ENCODE measurements at places on chromosomes 3 and 15. TPM values are rescaled to one million over a fixed set of nuclear protein-coding genes. Genes with fewer than 3 reads are reported as not detected.

The STAC gene
- not detected for total RNA-seq

The DPPA2 gene
- total RNA-seq = not detected

The SV2B gene
- 0.08 TPM for total RNA-seq

The ZIC4 gene
- total RNA-seq = not detected

DNA sequence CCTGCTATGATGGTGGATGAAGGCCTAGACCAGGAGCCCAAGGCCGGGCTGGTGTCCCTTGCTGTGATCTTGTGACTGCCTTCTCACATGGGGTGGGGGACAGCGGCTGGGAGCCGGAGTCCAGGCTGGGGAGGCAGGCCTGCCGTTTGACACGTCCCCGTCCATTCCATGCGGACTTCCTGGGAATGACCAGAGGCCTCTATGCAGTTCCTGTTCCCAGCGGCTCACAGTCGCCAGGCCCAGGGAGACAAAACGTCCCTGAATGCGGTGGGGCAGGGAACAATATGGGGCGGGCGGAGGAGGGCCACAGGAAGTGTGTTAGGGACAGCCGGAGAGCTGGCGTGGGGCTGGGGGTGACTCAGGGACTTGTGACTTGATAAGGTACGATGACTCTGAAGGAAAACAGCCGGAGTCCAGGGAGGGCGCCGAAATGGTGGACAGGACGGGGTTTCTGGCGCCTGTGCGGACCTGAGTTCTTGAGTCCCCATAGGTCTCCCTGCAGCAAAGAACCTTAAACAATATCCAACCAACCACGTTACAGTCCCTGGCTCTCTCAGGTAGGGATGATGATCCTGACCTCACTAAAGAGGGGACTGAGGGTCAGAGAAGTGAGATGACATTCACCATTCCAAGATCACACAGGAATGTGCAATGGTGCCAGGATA, 40.5 kb upstream of the SMAD6 start:
- H3K27me3 ChIP-seq = peaks cover 5% of the 10 kb centered on the region
- no peaks in the 10 kb centered on the region for H3K4me1 ChIP-seq
- H3K4me3 ChIP-seq = no peak overlapping the region
- H3K36me3 ChIP-seq = no peaks in the 10 kb centered on the region

GRCh38 chr3:13769422-13769821, 110.4 kb downstream of the WNT7A start:
- H3K27me3 ChIP-seq = no peaks in the 10 kb centered on the region
- DNase-seq = no peak
- H3K4me1 ChIP-seq = peaks cover 7% of the 10 kb centered on the region
- H3K4me3 ChIP-seq = no peak overlapping the region

DNA sequence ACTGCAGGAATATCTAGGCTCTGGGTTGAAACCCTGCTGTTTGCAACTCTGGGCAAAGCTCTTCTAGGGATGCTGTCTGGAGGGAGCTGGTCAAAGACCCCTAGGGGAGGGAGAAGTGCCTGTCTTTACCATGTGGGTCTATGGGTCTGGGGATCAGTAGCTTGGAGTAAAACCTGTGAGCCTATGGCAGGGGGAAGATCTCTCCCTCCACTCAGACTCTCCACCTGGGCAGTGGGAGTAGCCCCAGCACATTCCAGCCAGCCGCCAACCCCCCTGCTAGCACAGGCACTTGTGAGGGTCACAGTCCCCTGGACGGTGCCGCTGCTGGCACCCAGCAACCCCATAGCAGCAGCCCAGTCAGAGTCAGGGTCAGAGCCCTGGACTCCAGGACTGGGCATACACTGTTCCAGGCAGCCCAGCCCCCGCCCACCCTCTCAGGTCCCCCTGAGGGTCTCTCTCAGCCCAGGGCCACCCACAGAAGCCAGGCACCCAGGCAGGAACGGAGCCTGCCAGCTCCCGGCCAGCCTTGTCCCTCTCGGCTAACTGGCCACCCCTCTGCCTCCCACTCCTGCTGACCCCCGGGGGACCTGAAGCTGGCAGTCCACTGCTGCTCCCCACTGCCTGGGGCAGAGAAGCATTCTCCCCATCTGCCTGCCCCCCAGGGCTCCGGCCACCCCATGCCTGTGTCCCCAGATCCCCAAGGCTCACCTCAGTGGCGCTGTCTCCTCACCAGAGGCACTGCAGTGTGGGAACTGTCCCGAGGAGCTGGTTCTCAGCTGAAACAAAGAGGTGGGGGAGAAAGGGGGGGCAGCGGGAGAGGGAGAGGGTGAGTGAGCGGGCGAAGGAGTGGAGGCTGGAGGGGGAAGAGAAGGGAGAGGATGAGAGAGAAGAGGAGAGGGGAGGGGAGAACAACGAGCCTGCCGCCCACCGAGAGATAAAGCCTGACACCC, 10.8 kb downstream of the GLYCTK start:
- DNase-seq = no peak
- H3K36me3 ChIP-seq = peaks cover 20% of the 10 kb centered on the region

GRCh38 chr15:40287505-40287904, 4.6 kb upstream of the ANKRD63 start:
- H3K27ac ChIP-seq = no peak overlapping the region
- H3K36me3 ChIP-seq = no peaks in the 10 kb centered on the region
- no peak overlapping the region for H3K4me3 ChIP-seq
- H3K4me1 ChIP-seq = no peaks in the 10 kb centered on the region
- no peaks in the 10 kb centered on the region for H3K27me3 ChIP-seq

GRCh38 chr3:112437146-112438022, 61.9 kb downstream of the BTLA start:
- H3K27me3 ChIP-seq = no peaks in the 10 kb centered on the region
- DNase-seq = peak; percentile 18
- H3K4me1 ChIP-seq = peaks cover 9% of the 10 kb centered on the region
- no peak overlapping the region for H3K27ac ChIP-seq
- H3K36me3 ChIP-seq = peaks cover 4% of the 10 kb centered on the region

GRCh38 chr3:148954981-148955380, 36.4 kb upstream of the GYG1 start:
- no peaks in the 10 kb centered on the region for H3K36me3 ChIP-seq
- no peak overlapping the region for H3K27ac ChIP-seq
- H3K27me3 ChIP-seq = peaks cover 2% of the 10 kb centered on the region
- DNase-seq = no peak
- no peak overlapping the region for H3K4me3 ChIP-seq

DNA sequence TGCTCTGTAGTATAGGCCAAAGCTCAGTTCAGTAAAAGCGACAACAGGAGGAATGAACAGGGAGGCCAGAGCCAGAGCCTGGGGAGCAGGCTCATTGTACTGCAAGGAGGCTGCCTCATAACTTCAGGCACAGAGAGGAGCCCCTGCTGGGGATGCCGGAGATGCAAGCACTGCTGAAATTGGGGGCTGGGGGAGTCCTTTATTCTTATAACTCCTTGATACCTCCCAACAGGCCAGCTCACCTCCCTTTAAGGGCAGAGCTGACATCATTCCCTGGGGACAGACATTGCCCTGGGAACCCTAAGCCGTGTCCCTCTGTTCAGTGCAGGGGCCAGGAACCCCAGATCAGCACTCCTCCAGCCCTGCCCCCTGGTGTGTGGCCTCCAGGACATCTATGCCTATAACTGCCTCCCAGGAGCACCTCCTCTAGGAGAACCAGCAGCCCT, 83.8 kb upstream of the MRPS22 start:
- no peak overlapping the region for H3K27ac ChIP-seq
- H3K4me3 ChIP-seq = no peak overlapping the region
- no peaks in the 10 kb centered on the region for H3K4me1 ChIP-seq
- no peaks in the 10 kb centered on the region for H3K36me3 ChIP-seq
- no peak for DNase-seq
- H3K27me3 ChIP-seq = peaks cover 21% of the 10 kb centered on the region

GRCh38 chr3:16520241-16520969, 6.9 kb upstream of the RFTN1 start:
- H3K4me3 ChIP-seq = no peak overlapping the region
- H3K27me3 ChIP-seq = no peaks in the 10 kb centered on the region
- peaks cover 3% of the 10 kb centered on the region for H3K36me3 ChIP-seq
- H3K27ac ChIP-seq = no peak overlapping the region

GRCh38 chr15:88810446-88810845, 7.2 kb downstream of the ACAN start:
- no peak for DNase-seq
- peaks cover 16% of the 10 kb centered on the region for H3K27me3 ChIP-seq
- no peaks in the 10 kb centered on the region for H3K4me1 ChIP-seq
- no peak overlapping the region for H3K27ac ChIP-seq

DNA sequence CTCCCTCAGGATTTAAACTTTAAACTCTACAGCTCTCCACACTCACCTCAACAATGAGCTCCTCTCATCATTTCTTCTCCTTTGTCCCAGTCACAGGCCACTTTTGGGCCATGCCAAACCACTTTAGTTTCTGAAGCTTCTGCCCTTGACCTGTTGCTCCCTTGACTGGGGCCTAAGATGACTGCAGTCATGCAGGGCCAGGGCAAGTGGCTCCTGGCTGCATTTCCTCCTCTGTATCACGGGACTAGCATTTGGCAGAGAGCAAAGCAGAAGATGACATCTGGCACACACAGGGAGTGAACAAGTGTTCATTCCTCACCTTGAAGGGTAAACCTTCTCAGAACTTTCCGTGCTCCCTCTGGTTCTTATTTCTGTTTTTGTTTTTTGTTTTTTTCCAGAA, 136.9 kb downstream of the PDE8A start:
- H3K36me3 ChIP-seq = no peaks in the 10 kb centered on the region
- H3K4me1 ChIP-seq = no peaks in the 10 kb centered on the region
- no peaks in the 10 kb centered on the region for H3K27me3 ChIP-seq
- no peak overlapping the region for H3K4me3 ChIP-seq
- no peak for DNase-seq

DNA sequence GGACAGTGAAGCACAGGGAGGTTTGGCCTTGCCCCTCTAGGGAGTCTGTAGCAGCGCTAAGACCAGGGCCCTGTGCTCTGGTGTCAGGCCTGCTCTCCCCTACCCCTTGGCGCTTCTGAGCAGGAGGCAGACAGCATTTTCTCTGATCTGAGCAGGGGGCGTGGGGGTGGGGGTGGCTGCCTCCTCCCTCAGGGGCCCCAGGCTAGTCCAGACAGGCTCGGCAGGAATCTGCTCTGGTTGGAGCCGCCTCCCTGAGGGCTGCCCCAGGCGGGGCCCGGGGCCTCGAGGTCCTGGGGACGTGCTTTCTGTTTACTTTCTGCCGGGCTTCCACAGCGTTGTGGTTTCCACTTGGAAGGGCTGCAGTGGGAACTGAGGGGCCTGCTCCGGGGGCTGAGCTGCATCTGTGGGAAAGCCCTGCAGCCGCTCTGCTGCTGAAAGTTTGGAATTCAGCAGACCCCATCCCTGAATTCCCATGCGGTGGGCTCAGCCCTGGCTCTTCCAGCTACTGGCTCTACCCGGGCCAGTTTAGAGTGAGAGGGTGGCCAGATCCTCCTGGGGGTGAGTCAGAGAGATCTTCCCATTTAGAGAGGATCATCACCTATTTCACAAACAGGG, 105.4 kb downstream of the LINGO1 start:
- H3K27ac ChIP-seq = no peak overlapping the region
- no peaks in the 10 kb centered on the region for H3K36me3 ChIP-seq
- DNase-seq = no peak
- no peak overlapping the region for H3K4me3 ChIP-seq
- H3K4me1 ChIP-seq = no peaks in the 10 kb centered on the region

DNA sequence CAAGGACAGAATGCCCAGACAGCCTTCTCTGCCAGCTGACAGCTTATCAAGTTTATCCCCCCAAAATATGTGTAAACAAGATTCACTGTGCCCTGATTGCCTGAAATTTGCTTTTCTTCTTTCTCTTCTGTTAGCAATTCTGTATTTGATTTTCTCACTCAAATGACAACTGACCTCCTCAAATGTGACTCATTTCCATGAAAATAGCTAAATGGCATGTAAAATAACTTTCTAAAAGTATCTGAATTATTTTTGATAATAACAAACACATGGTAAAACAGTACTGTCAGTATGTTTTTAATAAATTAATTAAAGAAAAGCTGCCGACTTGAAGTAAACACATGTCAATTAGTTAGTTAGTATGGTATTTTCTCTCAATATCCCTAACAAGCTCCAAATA, 202.3 kb upstream of the STAC start:
- no peak overlapping the region for H3K27ac ChIP-seq
- H3K4me1 ChIP-seq = no peaks in the 10 kb centered on the region
- DNase-seq = no peak
- no peak overlapping the region for H3K4me3 ChIP-seq
- no peaks in the 10 kb centered on the region for H3K36me3 ChIP-seq

- no peaks in the 10 kb centered on the region for H3K36me3 ChIP-seq
- H3K27ac ChIP-seq = no peak overlapping the region
- H3K4me1 ChIP-seq = peaks cover 17% of the 10 kb centered on the region
- H3K27me3 ChIP-seq = no peaks in the 10 kb centered on the region
- no peak overlapping the region for H3K4me3 ChIP-seq
Observed at GRCh38 chr3:71708476-71709105, 16.6 kb downstream of the EIF4E3 start.

DNA sequence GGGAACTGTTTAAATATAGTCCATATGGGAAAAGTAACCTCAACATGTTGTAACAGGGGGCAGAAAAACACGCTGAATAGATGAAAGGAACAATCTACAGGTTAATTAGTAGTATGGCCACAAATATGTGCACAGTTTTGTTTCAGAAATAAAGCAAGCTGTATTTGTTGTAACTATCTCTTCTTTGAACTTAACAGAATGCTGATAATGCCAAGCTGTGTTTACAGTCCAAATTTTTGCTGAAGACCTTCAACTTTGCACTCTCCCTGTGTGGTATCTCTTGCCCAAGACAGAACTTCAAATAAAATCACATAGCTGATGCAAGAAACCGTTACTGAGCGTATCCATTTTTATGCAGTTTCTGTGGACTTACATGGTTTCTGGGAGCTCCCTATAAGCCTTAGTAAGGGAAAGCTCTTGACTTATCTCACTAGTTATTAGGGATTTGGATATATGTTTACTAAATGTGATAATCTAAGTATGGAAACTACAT, 425.4 kb upstream of the TPRG1 start:
- no peaks in the 10 kb centered on the region for H3K27me3 ChIP-seq
- H3K27ac ChIP-seq = no peak overlapping the region
- H3K4me3 ChIP-seq = no peak overlapping the region
- no peak for DNase-seq
- no peaks in the 10 kb centered on the region for H3K36me3 ChIP-seq

DNA sequence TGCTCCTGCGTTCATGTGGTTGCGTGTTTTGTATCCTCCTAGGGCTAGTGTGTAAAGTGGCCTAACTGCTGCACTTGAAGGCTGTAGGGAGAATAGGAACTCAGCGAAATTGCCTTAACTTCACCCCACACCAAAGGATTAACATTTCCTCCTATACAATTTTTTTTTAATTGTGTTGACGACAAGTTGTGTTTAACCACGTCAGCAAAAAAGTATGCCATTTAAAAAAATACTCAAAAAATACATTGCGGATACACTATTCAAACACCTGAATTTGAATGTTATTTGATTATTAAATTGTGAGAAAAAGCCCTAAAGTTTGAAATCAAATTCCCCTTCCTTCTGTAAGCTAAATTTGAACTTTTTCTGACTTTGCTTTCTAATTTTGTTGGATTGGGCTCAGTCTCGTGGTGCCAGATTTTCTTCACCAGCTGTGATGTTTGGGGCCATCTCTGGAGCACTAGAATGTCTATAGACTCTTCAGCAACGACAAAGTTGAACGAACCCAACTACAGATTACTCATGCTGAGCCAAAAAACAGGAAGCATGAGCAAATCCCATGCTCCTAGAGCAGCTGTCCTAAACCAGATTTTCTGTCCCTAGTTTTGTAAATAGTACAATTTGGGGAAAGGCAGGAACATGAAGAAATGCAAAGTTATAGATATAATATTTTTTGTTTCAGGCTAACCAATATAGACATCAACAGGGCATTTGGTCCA, 8.1 kb upstream of the SLC9A9 start:
- no peaks in the 10 kb centered on the region for H3K36me3 ChIP-seq
- DNase-seq = no peak
- H3K4me3 ChIP-seq = no peak overlapping the region

Data from naive thymus-derived CD8-positive, alpha-beta T cell (primary cell).